ENCODE measurements at places on chromosomes 11 and 22. TPM values are rescaled to one million over a fixed set of nuclear protein-coding genes. Genes with fewer than 3 reads are reported as not detected.

DNA sequence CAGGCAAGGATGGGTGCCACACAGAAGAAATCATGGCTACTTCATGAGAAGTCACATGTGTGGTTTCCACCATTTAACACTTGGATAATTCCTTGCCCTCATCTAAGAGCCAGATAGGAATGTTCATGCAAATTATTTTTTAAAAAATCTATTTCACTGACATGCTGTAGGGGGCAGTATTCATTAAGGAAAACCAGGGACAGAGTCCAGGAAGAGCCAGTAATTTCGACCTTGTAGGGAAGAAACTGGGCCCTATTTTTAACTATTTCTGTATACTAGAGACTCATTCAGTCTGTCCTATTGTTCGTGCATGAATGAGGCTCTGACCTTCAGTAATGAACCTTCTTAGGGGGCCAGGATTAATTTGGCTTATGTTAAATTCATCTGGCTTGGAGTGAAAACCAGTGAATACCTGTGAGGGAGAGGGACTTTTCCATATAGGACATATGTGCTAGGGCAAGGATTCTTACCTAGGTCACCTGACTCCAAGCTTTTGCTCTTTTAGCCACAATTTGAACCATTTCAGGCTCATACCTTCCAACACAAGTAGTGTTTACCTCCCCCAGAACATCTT is 192.7 kb downstream of the NAV2 start:
- DNase-seq, result no peak

OR6M1 gene
- total RNA-seq, result not detected

GRCh38 chr22:48320048-48320682 is 1507.5 kb downstream of the BRD1 start:
- DNase-seq, result peak; percentile 47

CCDC117 gene
- total RNA-seq, result 23.9 TPM

DNA sequence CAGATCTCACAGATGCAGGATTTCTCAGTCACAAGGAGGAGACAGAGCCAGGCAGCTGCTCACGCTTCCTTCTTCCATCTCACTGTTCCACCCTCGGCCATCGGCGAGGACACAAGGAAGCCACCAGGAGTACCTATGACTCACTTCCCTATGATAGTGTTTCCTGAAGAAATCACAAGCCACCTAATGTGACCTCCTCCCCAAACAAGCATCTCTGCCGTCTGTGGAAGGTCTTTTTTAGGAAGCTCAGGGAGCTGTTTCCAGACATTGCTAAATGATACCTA is 672.7 kb downstream of the TBC1D22A start:
- no peak for DNase-seq

DNA sequence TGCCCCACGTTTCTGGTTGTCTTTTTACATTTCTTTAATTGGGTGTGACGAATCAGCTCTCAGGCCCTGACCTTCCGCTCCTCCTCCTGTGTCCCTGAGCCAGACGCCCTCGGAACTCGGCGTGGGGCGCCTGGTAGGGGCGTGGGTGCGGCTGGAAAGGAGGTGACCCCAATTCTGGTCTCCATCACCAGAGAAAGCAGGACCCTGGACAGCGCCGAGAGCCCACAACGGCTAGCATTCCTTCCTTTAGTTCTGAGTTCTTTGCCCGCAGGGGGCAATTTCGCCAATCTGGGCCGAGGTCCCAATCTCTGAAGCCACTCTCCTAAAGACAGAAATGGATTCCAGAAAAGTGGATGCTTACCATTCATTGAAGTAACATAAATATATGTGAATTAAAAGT is 11.7 kb upstream of the RBMXL2 start:
- no peak for DNase-seq

TMEM86A gene
- 4.6 TPM for total RNA-seq

DNA sequence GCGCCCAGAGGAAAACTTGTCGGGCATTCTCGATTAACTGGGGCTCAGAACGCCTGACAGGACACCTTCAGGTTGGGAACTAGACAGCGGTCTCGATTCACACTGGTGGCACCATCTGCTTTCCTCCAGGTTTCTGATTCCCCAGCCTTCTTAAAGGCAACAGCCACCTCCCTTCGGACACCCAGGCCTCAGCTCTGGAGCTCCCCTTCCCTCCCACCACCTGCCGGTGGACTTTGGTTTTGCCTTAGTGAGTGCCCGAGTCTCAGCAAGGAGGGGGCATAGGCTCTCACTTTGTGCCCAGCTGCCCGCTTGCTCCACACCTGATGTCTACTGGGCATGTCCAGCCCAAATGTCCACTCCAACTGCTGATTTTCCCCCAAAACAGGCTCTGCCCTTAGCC is 110.4 kb upstream of the PARVA start:
- DNase-seq, result no peak

DNA sequence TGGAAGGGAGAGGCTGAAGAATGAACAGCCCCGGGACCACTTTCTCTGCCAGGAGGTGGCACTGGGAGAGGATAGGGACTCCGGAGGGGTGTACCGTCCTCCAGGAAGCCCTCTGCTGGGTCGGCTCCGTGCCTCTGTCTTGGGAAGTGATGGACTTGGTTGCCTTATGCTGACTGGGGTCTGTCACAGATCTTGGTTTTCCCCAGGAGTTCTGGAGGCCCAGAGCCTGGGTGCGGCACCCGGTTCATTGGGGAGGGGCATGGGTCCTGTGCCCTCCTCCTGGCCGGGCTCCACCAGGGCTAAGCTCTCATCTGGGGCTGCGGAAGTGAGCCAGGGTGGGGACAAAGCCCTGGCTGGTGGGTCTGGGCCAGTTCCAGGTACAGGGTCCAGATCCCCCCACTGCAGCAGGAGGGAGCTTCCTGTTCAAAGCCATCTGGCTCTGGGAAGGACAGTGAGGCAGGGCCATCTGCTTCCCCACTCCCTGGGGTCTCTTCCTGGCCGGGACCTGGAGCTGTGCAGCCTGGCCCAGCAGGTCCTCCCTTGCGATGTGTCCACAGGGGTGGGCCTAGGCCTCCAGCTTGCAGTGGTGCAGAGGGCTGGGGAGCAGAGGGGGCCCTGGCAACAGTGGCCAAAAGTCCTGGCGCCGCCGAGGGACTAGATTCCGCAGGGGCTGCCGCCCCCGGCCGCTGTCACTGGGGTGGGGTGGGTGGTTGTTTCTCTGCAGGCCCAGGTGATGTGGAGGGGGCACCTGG is 1.1 kb upstream of the AP2A2 start:
- DNase-seq, result peak; percentile 73

Data from sigmoid colon (tissue), 7 donors.